ENCODE measurements at places on chromosomes 5 and 9. TPM values are rescaled to one million over a fixed set of nuclear protein-coding genes. Genes with fewer than 3 reads are reported as not detected.
A peak's percentile ranks its signal among the peaks of the same experiment; 100 is the strongest.

Gene IL9
- not detected for total RNA-seq

Gene CAMK2A
- total RNA-seq = 0.28 TPM

Gene BTNL8
- 0.19 TPM for total RNA-seq

Gene PKD2L2
- not detected for total RNA-seq

Gene EIF4E1B
- not detected for total RNA-seq

DNA sequence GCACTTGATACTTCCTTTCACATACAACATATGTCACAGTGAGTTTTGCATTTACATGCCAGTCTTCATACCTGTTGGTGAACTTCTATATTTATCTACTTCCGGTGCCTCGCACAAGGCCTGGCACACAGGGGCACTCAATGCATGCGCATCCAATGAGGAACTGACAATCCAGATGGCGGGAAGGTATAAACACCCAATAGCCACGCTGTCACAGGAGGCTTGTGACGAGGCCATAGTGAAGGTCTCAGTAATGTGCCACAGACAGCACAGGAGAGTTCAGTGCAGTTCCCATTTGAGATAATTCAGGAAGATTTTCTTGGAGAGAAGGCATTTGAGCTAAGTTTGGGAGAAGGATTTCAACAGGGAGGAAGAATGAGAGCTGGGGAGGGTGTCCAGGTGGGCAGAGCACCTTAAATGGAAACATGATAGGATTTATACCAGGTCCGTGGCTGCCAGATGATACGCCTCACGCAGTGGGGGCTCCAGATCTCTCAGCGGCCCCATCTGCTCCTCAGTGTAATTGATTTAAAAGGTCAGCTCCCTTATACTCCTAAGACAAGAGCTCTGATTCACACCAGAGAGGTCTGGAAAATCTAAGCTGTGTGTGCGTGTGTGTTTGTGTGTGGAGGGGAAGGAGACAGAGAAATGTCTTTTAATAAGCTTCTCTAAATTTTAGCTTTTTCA, 206.2 kb downstream of the DCP2 start:
- no peak overlapping the region for H3K4me3 ChIP-seq
- no peaks in the 10 kb centered on the region for H3K27me3 ChIP-seq
- no peak for DNase-seq
- no peak overlapping the region for H3K27ac ChIP-seq
- H3K36me3 ChIP-seq = no peaks in the 10 kb centered on the region

- no peak overlapping the region for H3K4me3 ChIP-seq
- H3K4me1 ChIP-seq = no peaks in the 10 kb centered on the region
- H3K27ac ChIP-seq = no peak overlapping the region
- DNase-seq = no peak
- no peaks in the 10 kb centered on the region for H3K27me3 ChIP-seq
These were observed 10.5 kb downstream of the FBXO4 start for GRCh38 chr5:41935544-41935943.

DNA sequence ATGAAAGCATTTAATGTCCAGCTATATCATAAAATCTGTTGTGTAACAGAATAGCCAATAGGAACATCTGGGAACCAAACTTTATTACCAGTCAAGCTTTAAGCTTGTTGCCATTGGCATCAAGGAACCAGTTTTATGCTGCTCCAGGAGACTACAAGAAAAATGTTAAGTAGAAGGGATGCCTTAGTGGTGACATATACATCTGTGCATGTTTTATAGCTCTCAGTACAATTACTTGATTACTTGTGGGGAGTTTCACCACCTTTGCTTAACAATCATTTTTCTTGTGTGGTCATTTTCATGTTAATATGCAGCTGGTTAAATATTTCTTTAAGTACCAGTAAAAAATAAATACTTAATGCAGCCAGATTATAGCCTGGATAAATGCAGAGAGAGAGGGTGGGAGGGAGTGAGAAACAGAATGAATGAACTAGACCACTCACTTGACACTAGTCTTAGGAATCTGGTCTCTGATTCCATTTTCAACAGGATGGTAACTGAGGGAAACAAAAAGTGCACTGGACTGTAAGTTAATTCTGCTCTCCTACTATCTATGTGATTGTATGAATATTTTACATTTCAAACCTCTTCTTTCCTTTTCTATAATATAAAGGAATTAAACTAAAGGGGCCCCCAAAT, 35.7 kb upstream of the LURAP1L start:
- H3K4me1 ChIP-seq = no peaks in the 10 kb centered on the region
- H3K4me3 ChIP-seq = no peak overlapping the region
- DNase-seq = peak; percentile 69
- H3K27me3 ChIP-seq = no peaks in the 10 kb centered on the region

- H3K27ac ChIP-seq = no peak overlapping the region
- H3K4me1 ChIP-seq = no peaks in the 10 kb centered on the region
- no peaks in the 10 kb centered on the region for H3K27me3 ChIP-seq
- H3K4me3 ChIP-seq = no peak overlapping the region
These were observed 341.9 kb downstream of the GADD45G start for GRCh38 chr9:89946741-89947140.

DNA sequence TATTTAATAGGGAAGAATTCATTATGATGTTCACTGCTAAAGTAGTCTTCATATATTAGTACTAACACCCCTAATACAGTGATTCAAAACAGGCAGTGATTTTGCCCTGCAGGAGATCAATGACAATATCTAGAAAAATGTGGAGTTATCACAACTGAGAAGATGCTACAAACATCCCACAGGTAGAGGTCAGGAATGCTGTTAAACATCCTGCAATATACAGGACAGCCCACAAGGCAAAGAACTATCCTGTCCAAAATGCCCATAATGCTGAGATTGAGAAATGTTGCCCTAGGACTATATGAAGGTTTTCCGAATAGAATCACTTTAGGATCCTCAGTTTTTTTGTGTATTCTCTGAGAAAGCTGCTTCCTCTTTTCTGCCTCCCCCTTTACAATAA, 15.3 kb downstream of the RORB start:
- H3K27me3 ChIP-seq = no peaks in the 10 kb centered on the region
- DNase-seq = no peak
- H3K4me1 ChIP-seq = no peaks in the 10 kb centered on the region

- H3K4me3 ChIP-seq = no peak overlapping the region
- no peaks in the 10 kb centered on the region for H3K4me1 ChIP-seq
- no peaks in the 10 kb centered on the region for H3K36me3 ChIP-seq
- no peak for DNase-seq
- no peaks in the 10 kb centered on the region for H3K27me3 ChIP-seq
These were observed 34.8 kb downstream of the THBS4 start for GRCh38 chr5:80069918-80070318.

- peaks cover 4% of the 10 kb centered on the region for H3K36me3 ChIP-seq
- no peaks in the 10 kb centered on the region for H3K27me3 ChIP-seq
- H3K4me1 ChIP-seq = peaks cover 66% of the 10 kb centered on the region
These were observed 1.5 kb downstream of the SPAAR start for GRCh38 chr9:35910613-35911359.

- H3K27me3 ChIP-seq = no peaks in the 10 kb centered on the region
- H3K36me3 ChIP-seq = no peaks in the 10 kb centered on the region
- no peak for DNase-seq
- no peak overlapping the region for H3K27ac ChIP-seq
- no peaks in the 10 kb centered on the region for H3K4me1 ChIP-seq
These were observed 20.6 kb downstream of the C9orf43 start for GRCh38 chr9:113431191-113431590.

- H3K4me3 ChIP-seq = peak overlapping the region; percentile 74
- DNase-seq = peak; percentile 87
- no peaks in the 10 kb centered on the region for H3K36me3 ChIP-seq
- H3K27me3 ChIP-seq = no peaks in the 10 kb centered on the region
These were observed 2.0 kb downstream of the SEMA6A start for GRCh38 chr5:116572350-116573278.

DNA sequence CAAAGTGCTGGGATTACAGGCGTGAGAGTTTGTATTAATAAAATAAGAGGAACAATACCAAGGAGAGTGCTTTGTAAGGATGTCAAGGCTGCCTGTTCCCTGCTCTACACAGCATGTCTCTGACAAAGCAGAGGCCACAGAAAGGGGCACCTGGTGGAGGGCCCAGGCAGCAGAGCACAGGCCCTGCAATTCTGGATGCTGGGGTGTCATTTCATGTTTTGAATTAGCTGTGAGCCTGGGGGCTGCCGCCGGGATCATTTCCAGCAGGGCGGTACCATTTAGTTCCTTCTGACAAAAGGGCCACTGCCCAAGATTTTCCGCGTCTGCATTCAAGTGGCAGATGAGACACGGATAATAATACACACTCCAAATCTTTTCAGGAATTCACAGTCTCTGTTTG, 396.9 kb downstream of the GADD45G start:
- peaks cover 3% of the 10 kb centered on the region for H3K4me1 ChIP-seq
- H3K27me3 ChIP-seq = no peaks in the 10 kb centered on the region
- no peaks in the 10 kb centered on the region for H3K36me3 ChIP-seq
- DNase-seq = no peak
- no peak overlapping the region for H3K4me3 ChIP-seq

DNA sequence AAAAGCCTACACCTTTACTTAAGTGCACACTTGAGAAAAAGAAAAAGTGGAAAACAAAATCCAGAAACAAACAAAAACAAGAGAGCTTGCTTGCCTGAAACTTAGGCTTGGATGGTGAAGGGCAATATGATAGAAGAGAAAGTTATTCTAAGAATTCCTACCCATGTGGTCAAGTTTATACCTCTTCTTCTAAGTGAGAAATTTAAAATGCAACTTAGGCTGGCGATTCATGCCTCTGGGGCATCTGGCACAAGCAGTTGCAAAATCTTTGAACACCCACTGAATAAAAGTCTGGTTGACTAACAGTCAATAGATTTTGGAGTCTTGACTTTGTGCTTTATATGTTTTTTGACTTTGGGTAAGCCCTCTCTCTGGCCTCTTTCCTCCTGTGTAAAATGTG, 239.6 kb downstream of the KDM4C start:
- DNase-seq = no peak
- H3K27ac ChIP-seq = no peak overlapping the region
- no peaks in the 10 kb centered on the region for H3K27me3 ChIP-seq
- H3K4me3 ChIP-seq = no peak overlapping the region
- H3K4me1 ChIP-seq = no peaks in the 10 kb centered on the region
- H3K36me3 ChIP-seq = peaks cover 3% of the 10 kb centered on the region
